Caki2 (cell line): ENCODE measurements at places on chromosomes 12 and 14. TPM values are rescaled to one million over a fixed set of nuclear protein-coding genes. Genes with fewer than 3 reads are reported as not detected.

- no peak for DNase-seq
Observed at GRCh38 chr12:99267038-99267437, 380.5 kb upstream of the GARIN6 start.

DNA sequence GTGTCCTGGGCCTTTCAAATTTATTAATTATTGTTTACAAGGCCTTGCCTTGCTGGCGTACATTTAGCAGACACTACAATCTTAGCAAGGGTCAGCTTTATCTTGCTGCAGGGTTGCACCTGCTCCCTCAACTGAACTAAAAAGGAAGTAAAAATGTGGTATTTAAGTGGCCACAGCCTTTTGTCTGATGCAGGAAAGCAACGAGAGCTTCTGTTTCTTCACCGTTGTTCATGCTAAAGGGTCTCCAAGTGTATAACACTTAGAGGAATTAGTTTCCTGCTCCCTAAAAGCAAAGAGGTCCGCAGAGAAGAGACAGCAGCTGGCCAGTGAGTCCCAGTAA is 62.8 kb upstream of the EGLN3 start:
- DNase-seq, result no peak

The TMEM121 gene
- 9.1 and 21.2 TPM in 2 replicates for total RNA-seq

- no peak for DNase-seq
Observed at GRCh38 chr12:80877721-80878265, 59.9 kb downstream of the LIN7A start.

DNA sequence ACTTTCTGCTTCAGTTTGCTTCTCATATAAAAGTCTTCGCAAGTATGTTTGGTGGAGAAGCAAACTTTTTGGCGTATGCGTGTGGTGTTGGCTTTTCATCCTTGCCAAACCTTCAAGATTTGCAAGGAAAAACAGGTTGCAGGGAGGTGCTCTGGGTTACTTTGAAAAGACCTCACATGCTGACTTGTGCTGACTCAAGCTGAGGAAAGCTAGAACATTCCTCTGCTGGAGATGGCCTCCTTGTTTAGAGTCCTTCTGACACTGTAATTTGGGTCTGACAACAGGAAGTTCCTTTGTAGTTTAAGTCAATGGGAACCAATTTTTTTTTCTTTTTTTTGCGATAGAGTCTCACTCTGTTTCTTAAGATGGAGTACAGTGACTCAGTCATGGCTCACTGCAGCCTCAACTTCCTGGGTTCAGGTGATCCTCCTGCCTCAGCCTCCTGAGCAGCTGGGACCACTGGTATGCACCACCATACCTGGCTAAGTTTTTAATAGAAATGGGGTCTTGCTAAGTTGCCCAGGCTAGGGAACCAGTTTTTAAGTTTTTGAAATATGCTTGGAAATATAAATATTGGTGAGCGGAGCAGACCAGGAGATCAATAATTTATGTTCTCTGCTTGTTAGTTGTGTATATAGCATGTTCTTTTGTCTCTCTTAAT is 2.6 kb upstream of the ACACB start:
- DNase-seq, result no peak

- DNase-seq, result no peak
Observed at GRCh38 chr12:24854908-24855307, 94.0 kb downstream of the BCAT1 start.

DNA sequence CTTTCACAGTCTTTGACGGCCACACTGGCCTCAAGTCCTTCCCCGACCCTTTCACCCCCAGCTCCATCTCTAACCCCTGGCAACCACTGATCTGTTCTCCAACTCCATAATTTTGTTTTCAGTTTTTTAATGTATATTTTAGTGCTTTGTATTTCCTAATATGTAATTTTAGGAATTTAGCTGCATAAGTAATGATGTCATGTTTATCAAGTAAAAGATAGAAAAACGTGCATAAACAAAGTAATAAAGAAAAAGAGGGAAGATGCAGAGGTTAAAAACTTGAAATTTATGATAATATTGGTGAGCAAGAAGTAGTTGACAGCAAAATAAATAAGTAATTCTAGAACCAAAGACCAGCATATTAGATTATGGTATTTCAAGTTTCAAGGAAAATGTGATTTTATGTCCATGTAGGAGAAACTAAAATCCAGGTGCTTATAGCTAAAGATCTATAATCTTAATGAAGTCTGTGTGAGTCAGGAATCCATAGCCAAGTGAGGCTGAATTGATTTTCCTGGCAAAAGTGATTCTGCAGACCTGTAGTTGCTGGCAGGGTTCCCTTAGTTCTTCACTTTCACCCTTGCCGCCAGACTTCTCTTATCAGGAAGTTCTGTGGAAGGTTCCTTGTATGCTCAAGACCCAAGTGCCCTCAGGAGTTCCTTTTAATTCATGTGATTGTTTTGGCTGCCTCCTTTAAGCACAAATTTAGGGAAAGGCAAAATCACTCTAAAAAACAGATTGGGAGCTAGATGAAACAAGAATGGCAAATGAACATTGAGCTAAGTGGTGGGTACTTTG is 24.4 kb downstream of the FBXW8 start:
- DNase-seq, result no peak

GRCh38 chr12:112506513-112507166 is 87.9 kb downstream of the PTPN11 start:
- DNase-seq, result no peak

DNA sequence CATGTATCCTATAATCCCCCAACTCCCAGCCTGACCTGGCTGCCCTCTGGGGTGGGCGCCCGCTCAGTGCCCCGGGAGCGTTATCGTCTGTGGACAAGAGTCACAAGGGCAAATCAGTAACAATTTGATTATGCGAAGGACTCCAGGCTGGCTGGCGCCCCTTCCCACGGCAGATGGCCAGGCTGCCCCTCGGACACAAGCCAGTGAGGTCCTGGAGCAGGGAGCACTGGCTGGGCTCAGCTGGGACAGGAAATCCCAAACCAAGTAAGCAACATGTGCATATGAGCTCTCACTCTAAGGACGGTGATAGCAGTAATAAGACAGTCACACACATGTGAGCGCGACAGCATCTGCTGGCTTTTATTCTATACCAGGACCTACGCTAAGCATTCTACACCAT is 59.3 kb upstream of the FAM222A start:
- DNase-seq, result no peak

DNA sequence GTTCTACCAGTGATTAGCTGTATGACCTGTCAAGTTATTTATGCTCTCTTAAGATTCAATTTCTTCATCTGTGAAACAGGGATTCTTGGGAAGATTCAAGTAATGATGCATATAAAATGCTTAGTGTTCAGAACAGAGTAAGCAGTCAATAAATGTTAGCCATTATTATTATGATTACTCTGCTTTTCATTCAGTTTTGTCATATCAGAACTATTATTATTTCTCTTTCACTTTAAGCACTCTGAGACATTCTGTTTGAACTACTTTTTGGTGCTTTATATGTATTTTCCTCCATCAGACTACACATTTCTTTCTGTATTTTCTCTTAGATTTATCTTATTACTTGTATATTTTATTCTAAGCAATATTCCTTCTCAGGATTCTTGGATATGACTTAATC is 81.2 kb downstream of the CFAP54 start:
- DNase-seq, result no peak

- DNase-seq, result no peak
Observed at GRCh38 chr14:95322651-95323050, 2.9 kb upstream of the CLMN start.

The TAS2R9 gene
- not detected in 2 replicates for total RNA-seq

The AQP2 gene
- not detected in 2 replicates for total RNA-seq
